ENCODE measurements at places on chromosomes 3 and 15. TPM values are rescaled to one million over a fixed set of nuclear protein-coding genes. Genes with fewer than 3 reads are reported as not detected.

DNA sequence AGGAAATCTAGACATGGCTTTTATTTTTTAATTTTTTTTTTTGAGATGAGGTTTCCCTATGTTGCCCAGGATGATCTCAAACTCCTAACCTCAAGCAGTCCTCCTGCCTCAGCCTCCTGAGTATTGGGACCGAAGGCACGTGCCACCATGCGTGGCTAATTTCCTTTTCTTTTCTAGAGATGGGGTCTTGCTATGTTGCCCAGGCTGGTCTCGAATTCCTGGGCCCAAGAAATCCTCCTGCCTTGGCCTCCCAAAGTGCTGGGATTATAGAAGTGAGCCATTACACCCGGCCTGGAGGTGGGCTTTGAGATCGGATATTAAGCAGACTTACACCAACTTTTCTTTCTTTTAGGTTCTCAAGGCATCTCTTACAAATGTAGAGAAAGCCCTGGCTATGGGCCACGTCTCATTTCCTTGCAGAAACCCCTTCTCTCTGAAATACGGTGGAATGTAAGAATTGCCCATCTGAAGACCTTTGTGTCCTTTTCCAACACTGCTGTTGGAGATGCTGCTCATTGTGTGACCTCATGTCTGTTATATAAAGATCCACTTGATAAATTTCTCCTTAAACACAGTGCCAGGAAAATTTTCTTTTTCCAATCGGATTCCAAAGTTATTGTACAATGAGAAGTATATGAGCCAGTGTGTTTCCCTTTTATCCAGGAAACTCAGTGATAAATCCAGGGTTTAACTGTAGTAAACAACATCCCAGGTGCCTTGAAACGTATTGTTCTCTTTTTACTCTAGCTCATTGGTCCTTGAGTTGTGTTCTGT lies 36.8 kb upstream of the CFAP161 start:
- H3K27me3 ChIP-seq, result no peaks in the 10 kb centered on the region
- no peaks in the 10 kb centered on the region for H3K36me3 ChIP-seq
- H3K4me1 ChIP-seq, result no peaks in the 10 kb centered on the region
- no peak for DNase-seq
- no peak overlapping the region for H3K27ac ChIP-seq
- no peak overlapping the region for H3K4me3 ChIP-seq

Gene ALS2CL
- 22.9 TPM for total RNA-seq

DNA sequence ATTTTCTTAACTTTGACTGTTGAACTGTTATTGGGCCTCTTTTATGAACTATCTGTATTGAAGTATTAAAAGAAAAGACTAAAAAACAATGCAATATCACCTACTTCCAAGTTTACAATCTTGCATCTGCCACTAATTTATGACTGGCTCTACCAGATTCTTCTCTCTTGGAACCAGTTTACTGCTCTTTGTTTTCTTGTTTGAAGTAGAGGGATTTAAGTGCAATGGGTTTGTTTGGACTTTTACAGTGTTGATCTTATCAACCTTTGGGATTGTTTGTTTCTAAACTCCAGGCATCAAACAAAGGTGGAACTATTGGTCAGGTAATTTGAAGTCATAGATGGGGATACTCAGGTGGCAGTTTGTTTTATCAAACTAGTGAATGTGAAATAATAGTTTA lies 43.0 kb upstream of the MEIS2 start:
- no peak for DNase-seq
- H3K4me3 ChIP-seq, result no peak overlapping the region
- H3K27ac ChIP-seq, result no peak overlapping the region
- H3K4me1 ChIP-seq, result no peaks in the 10 kb centered on the region

Gene PHLDB2
- 65.0 TPM for total RNA-seq

- no peak overlapping the region for H3K27ac ChIP-seq
- no peak for DNase-seq
- no peak overlapping the region for H3K4me3 ChIP-seq
These were observed 167.9 kb downstream of the GREM1 start for GRCh38 chr15:32885713-32886112.

DNA sequence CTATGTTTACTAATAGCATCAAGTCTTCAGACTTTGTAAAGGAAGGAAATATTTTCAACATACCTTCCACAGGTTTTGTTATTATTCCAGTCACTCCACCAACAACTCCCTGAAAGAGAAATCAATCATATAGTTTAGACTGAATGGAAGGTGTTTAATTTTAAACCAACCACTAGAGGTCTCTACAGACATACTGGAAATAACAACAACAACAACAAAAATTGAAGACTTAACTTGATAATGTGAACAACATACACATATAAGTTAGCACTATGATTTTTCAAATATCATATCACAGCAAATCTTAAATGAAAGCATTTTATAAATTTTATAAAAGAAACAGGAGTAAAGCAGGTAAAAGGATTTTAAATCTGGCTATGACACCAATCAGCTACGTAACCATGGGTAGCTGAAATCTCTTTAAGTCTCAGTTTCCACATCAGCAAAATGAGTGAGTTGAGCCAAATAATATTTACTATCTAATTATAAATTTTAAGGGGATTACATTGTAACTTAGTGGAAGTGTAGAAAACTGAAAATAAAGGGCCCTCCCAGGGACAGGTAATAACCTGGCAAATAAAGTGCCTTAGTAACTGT lies 188.2 kb downstream of the VPS13C start:
- no peak for DNase-seq
- H3K36me3 ChIP-seq, result no peaks in the 10 kb centered on the region
- H3K4me1 ChIP-seq, result no peaks in the 10 kb centered on the region
- H3K4me3 ChIP-seq, result no peak overlapping the region

Gene CCR9
- total RNA-seq, result not detected

Gene CSPG5
- total RNA-seq, result 0.44 TPM

- H3K4me1 ChIP-seq, result no peaks in the 10 kb centered on the region
- DNase-seq, result no peak
- no peaks in the 10 kb centered on the region for H3K36me3 ChIP-seq
- no peak overlapping the region for H3K27ac ChIP-seq
These were observed 17.6 kb downstream of the RLBP1 start for GRCh38 chr15:89203705-89204273.

Gene ANKRD63
- total RNA-seq, result not detected

- no peak overlapping the region for H3K27ac ChIP-seq
- H3K4me1 ChIP-seq, result no peaks in the 10 kb centered on the region
- H3K36me3 ChIP-seq, result no peaks in the 10 kb centered on the region
- H3K4me3 ChIP-seq, result no peak overlapping the region
- no peaks in the 10 kb centered on the region for H3K27me3 ChIP-seq
These were observed 486.3 kb downstream of the ZIC1 start for GRCh38 chr3:147895509-147895908.

DNA sequence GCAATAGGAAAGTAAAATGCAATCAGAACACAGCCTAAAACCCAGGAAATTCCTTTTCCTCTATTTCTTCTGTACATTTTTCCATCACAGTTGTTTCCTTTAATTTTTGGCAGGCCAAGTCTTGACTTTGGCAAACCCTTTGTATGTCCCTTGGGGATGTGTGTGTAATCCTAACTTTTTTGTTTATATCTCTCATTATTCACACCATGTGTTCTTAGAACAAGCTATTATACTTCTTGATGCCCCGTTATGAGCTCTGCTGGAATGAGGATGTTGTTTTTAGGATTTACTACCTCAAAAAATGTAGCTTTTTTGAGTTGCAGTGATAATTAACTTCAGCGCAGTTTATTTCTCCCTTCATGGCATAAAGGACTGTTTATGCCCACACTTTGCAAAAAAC lies 123.4 kb downstream of the ABI3BP start:
- H3K27me3 ChIP-seq, result no peaks in the 10 kb centered on the region
- no peaks in the 10 kb centered on the region for H3K4me1 ChIP-seq
- no peak overlapping the region for H3K4me3 ChIP-seq
- no peak for DNase-seq

- DNase-seq, result no peak
- H3K27me3 ChIP-seq, result no peaks in the 10 kb centered on the region
- H3K27ac ChIP-seq, result no peak overlapping the region
These were observed 601.7 kb upstream of the ZNF717 start for GRCh38 chr3:76387000-76387399.

GRCh38 chr3:54008099-54008498 lies 114.3 kb upstream of the CACNA2D3 start:
- H3K27me3 ChIP-seq, result no peaks in the 10 kb centered on the region
- H3K36me3 ChIP-seq, result no peaks in the 10 kb centered on the region
- no peak overlapping the region for H3K27ac ChIP-seq
- DNase-seq, result no peak
